ENCODE measurements at places on chromosomes 7 and 10. TPM values are rescaled to one million over a fixed set of nuclear protein-coding genes. Genes with fewer than 3 reads are reported as not detected.

- DNase-seq, result no peak
Measured at GRCh38 chr10:89053555-89053954, 63.0 kb downstream of the FAS start.

DNA sequence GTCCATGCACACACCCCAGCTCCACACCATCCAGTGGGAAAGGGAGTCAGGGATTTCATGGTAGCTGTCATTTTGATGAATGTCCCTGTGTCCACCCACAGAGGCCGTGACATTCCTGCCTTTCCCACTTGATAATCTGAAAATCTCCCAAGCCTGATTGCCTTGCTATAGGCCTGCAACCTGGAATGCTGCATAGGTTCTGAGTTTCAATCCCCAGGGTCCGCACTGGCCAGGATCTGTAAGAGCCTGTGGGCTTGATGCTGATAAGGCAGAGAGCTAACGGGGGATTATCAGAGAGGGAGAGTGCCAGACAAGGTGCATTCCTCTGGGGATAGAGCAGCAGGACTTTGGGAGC lies 57.5 kb downstream of the RBM20 start:
- DNase-seq, result no peak

- no peak for DNase-seq
Measured at GRCh38 chr7:135617781-135618180, 44.5 kb upstream of the STMP1 start.

DNA sequence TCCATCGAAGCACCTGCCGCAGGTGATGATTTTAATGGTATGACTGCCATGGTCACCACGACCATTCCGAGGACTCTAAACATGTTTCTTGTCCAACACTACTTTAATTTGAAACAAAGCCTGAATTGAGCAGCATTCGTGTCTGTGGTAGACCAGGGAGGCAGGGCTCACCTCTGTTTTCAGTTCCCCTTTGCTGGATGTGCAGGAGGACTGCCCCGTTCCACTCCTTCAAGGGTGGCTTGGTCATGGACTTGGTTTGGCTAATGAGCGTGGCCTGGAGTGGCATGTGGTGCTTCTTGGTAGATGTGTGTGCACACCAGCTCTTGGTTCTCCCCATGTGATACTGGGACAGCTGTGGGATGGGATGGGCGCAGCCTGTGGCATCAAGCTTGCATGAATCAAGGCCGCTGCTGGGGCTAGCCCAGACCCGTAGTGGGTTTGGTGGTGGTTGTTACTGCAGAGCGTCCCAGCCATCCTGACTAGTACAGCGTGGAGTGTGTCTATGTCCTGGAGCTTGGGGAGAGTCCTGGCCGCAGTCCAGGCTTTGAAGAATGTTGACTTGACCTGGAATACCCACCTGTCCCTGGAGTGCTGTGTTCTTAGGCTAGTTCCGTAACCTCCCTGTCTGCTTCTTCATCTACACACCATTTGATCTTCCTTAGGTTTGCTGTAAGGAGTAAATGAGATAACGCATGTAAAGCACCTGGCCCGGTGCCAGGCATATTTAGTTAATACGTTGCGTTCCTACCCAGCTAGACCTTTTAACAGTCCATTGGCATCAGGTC lies 34.8 kb downstream of the MGMT start:
- DNase-seq, result no peak

DNA sequence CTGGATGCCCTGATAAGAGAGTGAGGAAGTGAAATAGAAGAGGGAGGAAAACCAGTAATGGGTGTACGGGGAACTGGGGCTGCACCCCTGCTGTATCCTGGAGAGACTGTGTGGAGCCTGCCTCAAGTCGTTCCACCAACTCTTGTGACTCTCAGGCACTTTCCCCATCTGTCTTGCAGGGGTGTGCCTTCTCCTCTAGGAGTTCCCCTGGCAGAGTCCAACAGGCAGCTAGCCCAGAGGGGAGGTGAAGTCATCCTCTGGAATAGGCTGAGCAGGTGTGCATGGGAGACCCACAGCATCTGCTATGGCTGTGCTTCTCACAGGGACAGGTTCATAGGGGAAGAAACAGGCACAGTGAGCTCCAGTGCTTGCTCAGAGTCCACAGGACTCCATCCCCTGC lies 46.8 kb downstream of the WIPF3 start:
- no peak for DNase-seq

DNA sequence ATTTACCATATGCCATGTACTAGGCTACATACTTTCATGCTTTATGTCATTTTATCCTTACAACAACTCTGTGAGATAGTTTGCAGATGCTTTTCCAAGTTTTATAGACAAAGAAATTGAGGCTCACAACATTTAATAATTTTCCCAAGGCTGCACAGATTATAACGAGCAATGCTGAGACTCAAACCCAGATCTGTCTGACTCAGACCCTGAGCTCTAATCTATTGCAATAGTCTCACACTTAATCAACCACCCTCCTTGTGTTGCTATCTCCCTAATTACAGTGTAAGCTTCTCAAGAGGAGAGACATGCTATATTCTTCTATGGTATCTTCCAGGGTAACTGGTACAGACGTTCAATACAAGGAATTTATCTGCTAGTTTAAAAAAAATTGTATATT lies 247.6 kb downstream of the WDR11 start:
- no peak for DNase-seq

The STOX1 gene
- total RNA-seq, result 7.7 TPM

The TLL2 gene
- total RNA-seq, result 0.67 TPM

DNA sequence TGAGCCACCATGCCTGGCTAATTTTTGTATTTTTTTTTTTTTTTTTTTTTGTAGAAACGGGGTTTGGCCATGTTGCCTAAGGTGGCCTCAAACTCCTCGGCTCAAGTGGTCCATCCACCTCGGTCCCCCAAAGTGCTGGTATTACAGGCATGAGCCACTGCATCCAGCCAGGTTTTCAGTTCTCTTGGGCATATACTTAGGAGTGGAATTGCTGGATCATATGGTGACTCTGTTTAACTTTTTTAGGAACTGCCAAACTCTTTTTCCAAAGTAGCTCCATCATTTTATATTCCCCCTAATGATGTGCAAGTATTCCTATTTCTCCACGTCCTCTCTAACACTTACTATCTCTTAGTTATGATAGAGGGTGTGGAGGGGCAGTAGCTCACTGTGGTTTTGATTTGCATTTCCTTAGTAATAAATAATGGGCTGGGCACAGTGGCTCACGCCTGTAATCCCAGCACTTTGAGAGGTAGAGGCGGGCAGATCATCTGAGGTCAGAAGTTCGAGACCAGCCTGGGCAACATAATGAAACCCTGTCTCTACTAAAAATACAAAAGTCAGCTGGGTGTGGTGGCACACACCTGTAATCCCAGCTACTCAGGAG lies 41.6 kb downstream of the SUFU start:
- DNase-seq, result no peak

The WIPF3 gene
- 0.35 TPM for total RNA-seq

The MASTL gene
- total RNA-seq, result 6.4 TPM

The PIK3CG gene
- 4.6 TPM for total RNA-seq

The PLEKHS1 gene
- not detected for total RNA-seq

DNA sequence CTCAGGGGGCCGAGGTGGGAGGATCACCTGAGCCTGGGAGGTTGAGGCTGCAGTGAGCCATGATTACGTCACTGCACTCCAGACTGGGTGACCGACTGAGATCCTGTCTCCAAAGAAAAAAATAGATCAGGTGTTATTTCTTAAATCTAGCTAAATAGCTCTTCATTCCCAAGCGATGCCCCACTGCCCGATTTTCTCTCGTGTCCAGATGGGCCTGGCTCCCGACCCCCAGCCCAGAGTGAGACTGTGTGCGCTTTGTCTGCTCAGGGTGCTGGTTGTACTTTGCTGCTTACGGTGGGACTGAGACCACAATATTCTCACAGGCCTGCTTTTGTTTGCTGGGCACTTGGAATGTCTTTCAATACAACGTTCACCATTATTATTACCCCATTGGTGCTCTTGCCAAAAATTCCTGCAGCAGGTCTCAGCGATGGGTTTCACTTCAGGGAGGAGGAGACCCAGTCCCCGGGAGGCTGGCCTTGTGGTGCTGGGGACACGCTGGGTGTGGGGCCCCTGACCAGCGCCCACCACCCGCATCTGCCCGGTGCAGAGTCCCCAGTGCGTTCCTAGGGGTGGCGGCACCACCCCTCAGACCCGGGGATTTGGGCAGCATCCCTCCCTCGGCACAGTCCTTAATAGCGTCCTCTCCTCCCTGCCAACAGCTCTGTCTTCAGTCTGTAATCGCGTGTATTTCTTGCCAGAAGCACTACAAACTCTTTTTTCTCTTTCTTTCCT lies 20.4 kb upstream of the DPYSL4 start:
- no peak for DNase-seq

DNA sequence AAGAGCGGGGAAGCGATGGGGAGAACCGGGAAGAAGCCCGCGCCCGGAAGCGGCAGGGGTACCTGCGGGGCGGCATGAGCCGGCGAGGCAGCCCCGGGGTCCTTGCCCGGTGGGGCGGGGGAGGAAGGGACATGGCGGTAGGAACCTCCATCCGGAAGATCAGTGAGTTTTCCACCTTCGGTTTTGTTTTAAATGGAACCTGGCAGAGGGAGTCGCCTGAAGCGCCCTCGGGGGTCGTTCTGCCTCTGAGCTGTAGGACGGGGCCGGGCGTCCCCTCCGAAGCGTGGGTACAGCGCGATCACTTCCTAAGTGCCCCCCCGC lies 471 bp downstream of the PFKP start:
- DNase-seq, result no peak

- DNase-seq, result no peak
Measured at GRCh38 chr10:52639652-52640051, 132.9 kb downstream of the MBL2 start.

The PKD1L1 gene
- total RNA-seq, result under 0.01 TPM

DNA sequence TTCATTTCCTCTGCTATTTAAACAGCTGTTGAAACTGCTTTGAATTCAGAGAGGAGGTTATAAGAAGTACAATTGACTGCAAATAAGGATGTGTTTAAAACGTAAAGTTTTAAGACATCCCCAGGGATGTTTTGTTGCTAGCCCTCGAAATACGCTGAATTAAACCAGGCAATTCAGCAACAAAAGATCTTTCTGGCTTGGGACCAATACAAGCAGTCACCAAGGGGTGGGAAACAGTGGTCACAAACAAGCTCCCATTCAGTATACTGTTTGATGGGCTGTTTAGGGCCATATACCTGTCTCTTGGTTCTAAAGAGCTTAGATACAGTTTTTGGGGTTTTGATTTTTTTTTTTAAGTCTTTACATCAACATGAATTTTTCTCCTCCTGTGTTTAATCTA lies 446.3 kb upstream of the POT1 start:
- no peak for DNase-seq
